A549 (cell line): ENCODE measurements at places on chromosomes 12 and 14.

- no peak for DNase-seq
These were observed 1.2 kb downstream of the EDDM3B start for GRCh38 chr14:20769421-20769820.

DNA sequence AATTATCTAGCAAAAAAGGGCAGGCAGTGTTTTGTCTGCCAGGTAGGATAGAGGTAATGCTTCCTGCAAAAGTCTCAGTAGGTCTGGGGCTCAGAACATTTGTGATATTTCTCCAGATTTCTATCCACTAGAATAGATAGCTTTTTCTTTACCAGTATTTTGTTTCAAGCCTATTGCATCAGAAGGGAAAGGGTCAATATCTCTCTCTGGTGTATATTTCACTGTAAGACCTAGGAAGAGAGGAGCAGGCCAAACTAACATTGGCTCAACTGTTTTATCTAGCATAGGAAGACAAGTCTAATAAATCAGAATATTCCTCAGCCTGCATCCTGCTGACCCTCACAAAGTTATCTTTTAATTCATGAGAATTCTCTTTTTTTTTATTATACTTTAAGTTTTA lies 106.7 kb upstream of the DAAM1 start:
- no peak for DNase-seq

DNA sequence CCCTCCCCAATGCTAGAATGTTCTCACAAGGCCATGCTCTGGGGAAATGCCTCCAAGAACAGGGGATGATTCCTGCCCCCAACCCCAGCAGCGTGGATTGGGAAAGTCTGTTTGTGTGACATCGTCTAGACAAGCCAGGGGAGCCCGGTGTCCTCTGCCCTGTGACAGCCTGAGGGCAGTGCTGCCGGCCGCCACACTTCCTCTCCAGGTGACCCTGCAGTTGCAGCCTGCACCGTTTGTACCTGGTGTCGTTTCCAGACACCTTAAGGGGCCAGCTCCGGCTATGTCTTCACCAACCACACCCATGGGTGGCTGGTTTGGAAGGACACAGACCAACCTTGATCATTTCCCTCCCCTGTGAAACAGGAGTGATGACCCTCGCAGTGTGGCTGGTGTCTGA lies 372.6 kb downstream of the BCL11B start:
- no peak for DNase-seq

GRCh38 chr14:62084020-62084419 lies 321.8 kb downstream of the SNAPC1 start:
- no peak for DNase-seq

DNA sequence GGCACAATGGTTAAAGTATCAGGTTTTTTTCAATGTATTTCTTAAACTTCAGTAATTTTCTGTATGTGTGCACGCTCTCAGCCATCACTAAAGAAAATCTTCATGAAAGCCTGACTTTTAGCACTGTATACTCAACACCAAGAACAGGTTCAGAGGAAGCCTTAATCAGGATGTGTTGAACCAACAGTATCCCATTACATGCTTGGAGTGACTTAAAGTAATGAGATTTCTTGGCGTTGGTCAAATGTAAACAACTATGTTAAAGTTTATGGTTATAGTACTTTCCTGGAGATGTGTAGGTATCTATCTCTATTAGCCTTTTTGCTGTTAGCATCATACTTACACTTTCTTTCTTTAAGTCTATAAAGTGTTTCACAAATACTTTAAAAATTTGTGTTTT lies 335.0 kb downstream of the CCER1 start:
- DNase-seq: no peak

GRCh38 chr14:80215756-80216581 lies 4.7 kb upstream of the DIO2 start:
- peak; percentile 99 for DNase-seq

- DNase-seq: no peak
These were observed 22.4 kb downstream of the XRCC3 start for GRCh38 chr14:103692871-103693270.

DNA sequence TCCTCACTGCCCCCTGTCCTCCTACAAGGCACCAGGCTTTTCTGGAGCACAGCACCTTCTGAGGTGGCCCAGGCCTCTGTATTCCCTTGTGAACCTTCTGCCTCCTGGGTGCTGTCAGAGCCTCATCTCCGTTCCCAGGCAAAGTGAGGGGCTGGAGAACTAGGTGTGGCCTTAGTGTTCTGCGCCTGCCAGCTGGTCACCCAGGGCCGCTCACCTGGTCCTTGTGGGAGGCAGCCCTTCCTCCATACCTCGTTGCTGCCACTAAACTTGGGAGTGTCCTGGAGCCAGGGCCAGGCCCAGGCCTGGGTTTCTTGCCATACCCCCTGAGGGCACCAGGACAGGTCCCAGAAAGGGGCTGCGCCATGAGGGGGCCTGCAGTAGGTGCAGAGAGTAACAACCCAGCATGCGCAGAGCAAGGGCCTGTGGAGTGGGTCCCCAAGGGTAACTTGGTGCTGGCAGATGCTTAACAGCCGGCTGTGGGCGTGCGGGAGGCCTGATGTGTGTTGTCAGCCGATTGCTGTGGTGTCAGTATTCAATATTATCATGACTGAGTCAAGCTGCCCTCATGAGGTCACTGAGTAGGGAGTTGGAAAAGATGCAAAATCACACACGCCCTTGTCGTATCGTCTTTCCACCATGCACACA lies 17.1 kb downstream of the OTUB2 start:
- no peak for DNase-seq

DNA sequence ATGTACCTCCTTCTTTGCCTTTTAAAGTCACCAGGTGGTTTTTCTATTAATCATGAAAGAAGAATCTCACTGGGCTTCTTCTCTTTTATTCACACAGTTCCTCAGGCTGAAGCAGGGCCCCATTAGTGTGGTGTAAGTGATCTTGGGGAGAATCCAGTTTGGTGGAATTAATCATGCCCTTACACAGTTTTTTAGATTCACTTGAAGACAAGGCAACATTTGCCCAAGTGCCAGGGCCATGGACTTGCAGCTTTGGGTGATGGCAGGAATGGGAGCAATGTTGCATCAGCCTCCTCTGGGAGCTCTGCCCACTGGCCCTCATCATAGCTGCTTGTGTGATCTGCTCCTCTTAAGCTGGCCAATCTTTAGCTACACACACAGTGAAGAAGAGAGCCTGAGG lies 33.8 kb downstream of the KCNK10 start:
- DNase-seq: no peak

- DNase-seq: no peak
These were observed 136.4 kb upstream of the NCOR2 start for GRCh38 chr12:124703856-124704255.

- DNase-seq: peak; percentile 44
These were observed 65.7 kb downstream of the TNFAIP2 start for GRCh38 chr14:103188810-103189480.

DNA sequence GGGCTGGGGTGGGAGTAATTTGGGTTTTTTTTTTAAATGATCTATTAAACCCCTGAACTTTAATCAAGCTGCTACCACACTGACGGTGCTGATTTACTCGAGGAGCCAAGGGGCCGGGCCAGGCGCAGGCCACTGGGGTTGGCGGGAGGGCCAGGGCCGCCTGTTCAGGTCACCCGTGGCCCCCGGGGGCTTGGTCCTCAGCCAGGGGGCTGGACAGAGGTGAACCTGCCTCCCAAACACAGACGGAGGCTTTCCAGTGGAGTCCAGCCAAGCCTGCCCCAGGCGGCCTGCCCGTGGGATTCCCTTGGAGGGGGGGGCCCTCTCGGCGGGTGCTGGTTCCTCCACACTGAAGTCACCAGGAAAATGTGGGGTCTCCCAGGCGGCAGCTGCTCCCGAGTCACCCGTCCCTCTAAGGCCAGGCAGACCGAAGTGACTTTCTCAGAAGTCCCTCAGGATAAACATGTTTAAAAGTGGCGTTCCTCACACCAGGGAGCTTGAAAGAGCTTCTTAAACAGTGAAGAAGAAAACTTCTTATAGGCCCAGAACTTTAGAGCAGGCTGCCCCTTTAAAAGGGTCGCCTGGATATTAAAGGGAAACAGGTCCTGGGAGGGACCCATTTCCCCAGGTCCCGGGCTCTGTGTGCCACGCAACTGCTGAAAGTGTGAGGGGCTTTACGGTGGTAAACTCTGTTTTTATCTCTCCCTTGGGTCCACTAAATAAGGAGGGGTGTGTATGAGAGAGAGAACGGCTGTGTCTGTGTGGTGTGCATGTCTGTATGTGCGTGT lies 167.2 kb upstream of the GSC start:
- no peak for DNase-seq

- no peak for DNase-seq
These were observed 6.0 kb upstream of the CEBPE start for GRCh38 chr14:23125011-23125410.
